ENCODE measurements at places on chromosomes 3 and 15.

DNA sequence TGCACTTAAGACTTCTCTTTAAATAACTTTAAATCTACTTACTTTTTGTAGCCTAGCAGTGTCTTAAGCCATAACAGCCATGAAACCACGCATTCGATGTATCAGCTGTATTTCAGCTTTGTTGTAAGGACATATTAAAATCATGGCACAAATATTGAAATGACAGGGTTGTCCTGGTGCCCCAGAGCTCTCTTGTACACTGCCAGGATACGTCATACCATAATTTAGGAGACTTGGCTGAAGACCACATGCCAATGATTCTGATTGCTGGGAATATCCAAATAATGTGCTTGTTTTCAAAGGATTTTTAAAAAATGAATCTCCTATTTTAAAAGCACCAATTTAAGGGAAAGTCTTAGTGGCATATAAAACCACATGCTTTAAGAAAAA is 265.4 kb downstream of the SLCO3A1 start:
- DNase-seq: no peak

DNA sequence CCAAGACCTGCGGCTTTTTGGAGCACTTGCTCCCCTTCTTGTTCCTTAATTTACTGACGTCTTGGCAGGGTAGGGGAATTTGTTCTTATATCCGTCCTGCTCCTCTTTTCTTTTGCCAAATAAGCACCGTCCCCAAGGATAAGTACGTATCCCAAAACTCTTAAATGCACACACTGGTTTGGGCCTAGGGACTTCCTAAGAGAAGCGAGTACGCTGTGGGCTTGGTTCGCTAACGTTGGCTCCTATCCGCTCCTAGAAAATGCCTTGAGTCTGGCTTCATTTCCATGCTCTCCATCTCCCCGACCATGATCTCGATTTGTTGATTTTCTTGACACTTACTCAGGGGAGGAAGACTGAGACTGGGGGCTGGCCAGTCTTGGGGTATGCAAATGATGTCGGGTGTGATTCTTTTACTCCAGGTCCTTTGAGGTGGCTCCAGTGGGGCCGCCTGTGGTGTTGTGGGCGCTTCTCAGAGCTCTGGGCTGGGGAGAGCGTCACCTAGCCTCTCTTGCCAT is 1.3 kb downstream of the MYRIP start:
- DNase-seq: no peak

DNA sequence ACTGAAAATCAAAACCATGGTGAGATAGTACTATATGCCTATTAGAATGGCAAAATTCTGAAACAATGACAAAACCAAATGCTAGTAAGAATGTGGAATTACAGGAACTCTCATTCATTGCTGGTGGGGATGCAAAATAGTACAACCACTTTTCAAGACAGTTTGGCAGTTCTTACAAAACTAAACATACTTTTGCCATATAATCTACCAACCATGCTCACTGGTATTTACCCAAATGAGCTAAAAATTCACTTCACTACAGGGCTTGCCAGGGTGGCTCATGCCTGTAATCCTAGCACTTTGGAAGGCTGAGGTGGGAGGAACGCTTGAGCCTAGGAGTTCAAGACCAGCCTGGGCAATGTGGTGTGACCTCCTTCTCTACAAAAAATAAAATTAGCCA is 40.0 kb downstream of the MYO9A start:
- peak; percentile 23 for DNase-seq

DNA sequence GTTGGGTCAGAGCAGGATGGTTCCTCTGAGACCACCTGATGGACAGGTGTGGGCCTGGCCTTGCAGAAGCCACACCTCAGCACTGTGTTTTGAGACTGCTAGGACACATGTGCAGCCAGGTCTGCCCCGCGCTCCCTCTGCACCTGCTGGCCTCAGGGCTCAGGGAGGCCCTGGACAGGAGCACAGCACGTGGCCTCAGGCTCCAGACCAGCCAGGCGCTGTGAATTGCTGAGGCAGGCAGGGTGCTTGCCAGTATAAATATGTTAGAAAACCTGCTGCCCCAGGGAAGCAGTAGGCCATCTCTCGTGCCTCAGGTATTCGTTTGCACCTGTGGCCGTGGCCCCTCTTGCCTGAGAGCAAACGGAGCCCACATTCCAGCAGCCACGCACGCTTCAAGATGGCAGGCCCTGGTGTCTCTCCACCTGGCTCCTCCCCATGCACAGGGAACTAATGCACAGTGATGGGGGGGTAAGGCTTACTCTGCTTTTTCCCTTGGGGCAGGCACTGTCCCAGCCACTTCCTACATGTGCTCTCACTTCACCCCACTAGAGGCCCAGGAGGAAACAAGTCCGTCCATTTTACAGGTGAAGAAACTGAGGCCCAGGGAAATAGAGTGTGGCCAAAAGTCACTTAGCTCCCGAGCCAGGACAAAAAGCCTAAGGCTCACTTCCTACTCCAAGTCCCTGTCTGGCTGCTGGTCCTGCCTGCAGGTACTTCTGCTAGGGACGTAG is 20.4 kb downstream of the SEC61A1 start:
- no peak for DNase-seq

DNA sequence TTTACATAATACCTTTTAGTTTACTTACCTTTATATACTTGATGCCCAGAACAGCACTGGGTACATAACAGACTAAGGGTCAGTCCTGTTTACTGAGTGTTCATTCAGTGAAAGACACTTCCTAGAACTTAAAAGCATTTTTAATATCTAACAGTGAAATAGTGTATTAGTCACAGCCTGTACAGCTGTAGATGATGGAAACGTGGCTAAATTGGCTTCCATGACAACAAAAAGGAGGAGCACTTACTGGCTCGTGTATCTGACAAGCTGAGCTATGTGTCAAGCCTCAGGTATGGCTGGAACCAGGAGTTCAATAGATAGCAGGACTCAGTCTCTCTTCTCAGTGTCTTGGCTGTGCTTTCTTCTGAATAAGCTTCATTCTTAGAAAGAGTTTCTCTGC is 40.2 kb downstream of the CMTM8 start:
- peak; percentile 40 for DNase-seq

GRCh38 chr3:124826703-124827102 is 60.5 kb downstream of the ITGB5 start:
- peak; percentile 91 for DNase-seq

- no peak for DNase-seq
These were observed 36.0 kb upstream of the CMTM8 start for GRCh38 chr3:32202496-32202895.

DNA sequence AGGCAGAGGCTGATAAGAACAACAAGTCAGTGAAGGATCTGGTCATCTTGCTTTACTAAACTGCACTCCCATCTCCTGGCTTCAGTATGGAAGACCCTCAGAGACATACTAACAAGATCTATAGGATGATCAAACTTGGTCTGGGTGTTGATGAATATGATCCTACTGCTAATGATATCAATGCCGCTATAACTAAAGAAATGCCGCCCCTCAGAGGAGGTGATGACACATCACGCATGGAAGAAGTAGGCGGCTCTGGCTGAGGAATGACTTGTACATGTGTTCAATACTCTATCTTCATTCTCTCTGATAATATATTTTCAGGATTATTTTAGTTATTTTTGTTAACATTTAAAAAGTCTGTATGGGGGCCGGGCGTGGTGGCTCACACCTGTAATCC is 17.5 kb upstream of the EIF2B5 start:
- DNase-seq: no peak

DNA sequence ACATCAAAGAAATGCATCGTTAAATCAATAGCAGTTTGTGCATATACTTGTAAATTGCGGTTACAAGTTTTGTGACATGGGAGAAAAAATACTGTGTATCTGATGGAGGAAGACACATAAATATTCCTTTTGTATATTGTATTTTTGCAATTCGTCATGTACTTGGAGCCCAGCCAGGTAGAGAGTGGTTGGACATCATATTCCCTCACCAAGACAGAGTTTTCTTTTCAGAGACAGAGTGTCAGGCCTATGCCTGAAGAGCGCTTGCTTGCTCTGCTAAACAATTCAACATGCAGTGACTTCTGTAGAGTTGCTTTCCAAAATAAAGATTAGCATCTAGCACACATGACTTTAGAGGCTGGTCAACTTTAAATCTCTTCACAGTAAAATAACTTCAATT is 24.8 kb upstream of the MEIS2 start:
- DNase-seq: peak; percentile 50

- no peak for DNase-seq
These were observed 11.2 kb upstream of the ANO10 start for GRCh38 chr3:43632986-43633385.

DNA sequence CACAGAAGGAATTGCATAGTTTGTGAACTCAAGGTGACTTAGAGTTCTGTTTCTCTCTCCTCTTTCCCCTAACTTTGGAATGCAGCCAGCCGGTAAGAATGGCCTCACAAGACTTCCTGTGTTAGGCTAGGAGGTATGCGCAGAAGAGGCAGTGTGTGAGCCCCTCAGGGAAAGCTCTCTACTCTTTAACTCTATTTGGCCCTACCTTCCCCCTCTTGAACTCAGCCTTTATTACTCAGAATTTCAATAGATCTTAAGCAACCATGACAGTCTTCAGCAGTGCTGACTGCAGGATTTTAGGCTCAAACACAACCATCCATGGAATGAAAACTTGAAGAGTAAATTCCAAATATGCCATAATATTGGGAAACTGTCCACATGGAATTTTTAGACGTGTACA is 209.5 kb downstream of the DTWD1 start:
- DNase-seq: peak; percentile 73

- DNase-seq: peak; percentile 3
These were observed 33.3 kb downstream of the TRPM7 start for GRCh38 chr15:50653156-50653743.

GRCh38 chr3:195770081-195770840 is 41.5 kb downstream of the MUC4 start:
- DNase-seq: no peak

- DNase-seq: no peak
These were observed 512.6 kb upstream of the ADAMTS9 start for GRCh38 chr3:65200310-65200970.

GRCh38 chr15:80693682-80694610 is 1.2 kb upstream of the ABHD17C start:
- DNase-seq: no peak

DNA sequence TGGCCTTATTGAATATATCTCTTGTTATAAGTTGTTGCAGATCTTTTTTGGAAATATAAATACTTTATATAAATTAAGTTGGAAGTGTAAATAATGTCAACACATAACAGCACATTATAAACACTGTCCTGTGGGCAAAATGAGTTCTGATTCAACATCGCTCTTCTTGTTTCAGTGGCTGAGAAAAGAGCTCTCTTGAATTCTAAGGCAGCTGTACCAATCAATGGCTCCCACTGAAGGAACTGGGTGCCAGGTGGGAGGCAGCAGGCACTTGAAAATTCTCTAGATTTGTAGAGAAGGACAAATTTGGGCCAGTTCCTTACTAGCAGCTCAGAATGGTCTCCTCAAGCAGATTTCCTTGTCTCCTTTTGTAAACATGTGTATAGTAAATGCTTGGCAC is 45.6 kb downstream of the CHST2 start:
- no peak for DNase-seq

DNA sequence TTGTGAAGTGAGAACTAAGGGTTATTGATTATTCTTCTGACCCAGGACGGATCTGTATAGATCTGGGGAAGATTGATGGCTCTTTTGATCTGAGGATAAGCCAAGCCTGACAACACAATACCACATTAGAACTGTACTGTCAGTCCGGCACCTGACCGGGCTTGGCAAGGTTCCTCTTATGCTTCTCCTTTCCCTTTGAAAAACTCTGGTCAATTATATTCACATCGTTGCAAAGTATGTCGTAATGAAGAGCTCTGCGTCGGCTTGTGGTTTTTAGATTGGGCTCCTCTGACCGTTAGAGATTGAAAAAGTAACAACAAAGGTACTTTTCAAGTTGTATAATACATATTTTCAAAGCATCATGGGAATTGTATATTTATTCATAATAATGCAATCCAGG is 389.8 kb downstream of the NR2F2 start:
- DNase-seq: no peak

- peak; percentile 23 for DNase-seq
These were observed 34.7 kb upstream of the ZPLD1 start for GRCh38 chr3:102400142-102400541.

GRCh38 chr3:120144267-120144666 is 50.0 kb upstream of the GSK3B start:
- DNase-seq: peak; percentile 58

DNA sequence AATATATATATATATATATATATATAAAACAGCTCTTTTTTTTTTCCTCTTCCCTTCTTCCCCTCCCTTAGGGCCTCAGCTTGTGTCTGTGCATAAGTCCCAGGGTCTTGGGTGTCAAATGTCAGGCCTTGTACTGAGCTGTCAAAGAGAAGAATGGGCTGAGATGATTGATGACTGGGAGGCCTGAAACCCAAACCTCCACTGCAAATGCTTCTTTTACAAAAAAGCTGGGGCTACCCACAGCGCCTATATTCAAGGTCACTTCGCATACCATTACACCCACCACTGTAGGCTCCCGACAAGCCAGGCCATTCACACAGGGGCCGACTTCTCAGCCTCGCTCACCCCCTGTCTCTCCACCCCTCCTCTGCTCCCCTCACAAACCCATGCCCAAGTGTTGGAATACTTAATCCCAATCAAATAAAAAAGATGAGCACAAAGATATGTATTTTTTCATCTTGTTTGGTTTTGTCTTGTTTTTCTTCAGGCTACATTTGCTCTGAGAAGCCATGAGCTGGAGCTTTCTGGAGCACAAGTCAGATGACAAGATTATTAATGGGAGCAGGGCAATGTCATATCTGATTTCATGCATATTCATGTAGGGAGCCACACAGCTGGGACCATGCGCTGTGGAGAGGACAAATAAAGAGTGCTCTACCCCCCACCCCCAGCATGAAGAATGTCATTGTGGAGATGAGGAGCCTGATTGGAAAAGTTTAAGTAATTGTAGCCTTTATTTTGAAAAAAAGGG is 614.4 kb upstream of the NR2F2 start:
- DNase-seq: no peak

GRCh38 chr15:67082007-67082536 is 16.7 kb downstream of the SMAD3 start:
- no peak for DNase-seq

- peak; percentile 91 for DNase-seq
These were observed 44.6 kb upstream of the VILL start for GRCh38 chr3:37945807-37946530.

DNA sequence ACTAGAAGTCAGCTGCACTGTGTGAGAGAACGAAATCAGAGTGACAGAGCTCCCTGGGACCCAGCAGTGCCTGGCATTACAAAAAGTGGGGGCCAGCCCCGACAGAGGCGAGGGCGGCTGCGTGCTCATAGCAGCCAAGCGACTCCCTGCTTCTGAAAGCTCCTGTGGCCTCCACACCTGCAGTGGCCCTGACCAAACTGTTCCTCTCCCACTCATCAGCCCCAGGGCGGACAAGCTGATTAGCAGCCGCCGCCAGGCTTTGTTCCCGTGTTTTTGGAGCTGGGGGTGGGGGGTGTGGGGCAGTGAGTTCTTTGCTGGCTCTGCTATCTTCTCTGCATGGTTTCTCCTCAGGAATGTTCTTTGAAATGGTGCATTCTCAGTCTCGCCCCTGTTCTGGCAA is 58.1 kb downstream of the DGKG start:
- no peak for DNase-seq

DNA sequence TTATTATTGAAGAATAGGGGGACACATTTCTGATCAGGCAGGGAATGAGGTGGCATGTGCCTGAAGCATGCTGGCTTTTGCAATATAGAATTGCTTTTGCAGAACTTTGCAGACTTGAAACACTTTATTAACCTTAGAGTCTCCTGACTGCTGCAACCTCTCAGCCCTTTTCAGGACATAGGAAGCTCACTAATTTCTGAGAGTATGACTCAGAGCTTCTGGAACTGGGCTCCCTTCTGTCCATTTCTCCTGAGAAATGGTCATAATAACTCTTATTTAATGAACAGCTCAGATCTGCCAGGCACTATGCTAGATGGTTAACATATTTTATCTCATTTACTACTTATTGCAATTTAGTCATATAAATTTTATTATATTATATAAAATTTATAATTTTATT is 38.6 kb upstream of the DGKG start:
- DNase-seq: no peak

Data from fibroblast of the aortic adventitia (primary cell).